ENCODE measurements at places on chromosomes 11 and 22.

DNA sequence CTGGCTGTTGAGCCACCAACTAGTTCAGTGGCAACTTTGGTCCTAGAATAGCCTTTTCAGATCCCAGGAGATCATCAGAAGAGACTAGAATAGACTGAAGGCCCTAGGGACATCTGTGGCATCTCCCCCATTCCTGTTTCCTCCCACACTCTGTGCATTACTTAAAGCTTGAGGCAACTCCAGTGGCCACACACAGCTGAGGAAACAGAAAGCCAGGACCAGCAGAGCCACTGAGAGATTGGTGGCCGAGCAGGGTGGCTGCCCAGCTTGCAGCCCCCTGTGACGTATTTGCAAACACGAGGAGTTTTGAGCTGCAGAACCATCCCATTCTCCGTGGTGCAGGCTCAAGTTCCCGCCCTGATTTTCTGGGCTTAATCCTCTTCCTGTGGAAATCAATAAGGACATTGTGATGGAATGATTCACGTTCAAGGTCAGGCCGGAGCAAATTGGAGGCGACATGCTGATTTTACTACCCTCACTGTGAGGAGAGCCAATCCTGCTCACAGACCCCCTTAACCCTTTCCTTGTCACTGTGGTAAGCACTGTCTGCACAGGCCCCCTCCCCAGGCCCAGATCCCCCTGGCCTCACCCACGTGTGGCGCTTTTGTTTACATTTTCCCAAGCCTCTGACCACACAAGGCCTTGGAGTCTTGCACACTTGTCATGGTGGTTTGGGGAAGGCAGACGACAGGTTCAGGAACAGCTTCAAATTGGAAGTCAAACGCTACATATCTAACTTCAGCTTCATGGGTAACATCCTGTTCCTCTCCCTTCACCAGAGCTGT, 69.1 kb upstream of the MYOD1 start:
- peak; percentile 10 for DNase-seq

DNA sequence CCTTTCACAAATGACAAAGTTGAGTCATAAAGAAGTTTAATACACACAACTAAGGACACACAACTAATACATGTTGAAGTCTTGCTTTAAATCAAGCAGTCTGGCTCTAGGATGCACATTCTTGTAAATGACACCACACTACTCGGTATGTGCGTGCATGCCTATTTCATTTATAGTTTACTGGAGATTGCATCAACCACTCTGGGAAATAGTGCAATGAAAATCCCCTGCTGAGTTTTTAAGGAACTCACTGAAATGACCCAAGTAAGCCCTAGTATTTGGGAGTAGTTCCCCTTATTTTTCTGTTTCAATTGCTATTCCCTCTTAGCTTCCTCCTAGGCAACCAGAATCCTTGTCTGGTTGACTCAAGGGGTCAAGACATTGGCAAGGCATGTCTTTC, 160.2 kb upstream of the LARGE1 start:
- DNase-seq, result no peak

- no peak for DNase-seq
These were observed 957.9 kb downstream of the BRD1 start for GRCh38 chr22:48869788-48870187.

- DNase-seq, result no peak
These were observed 11.6 kb downstream of the LIF start for GRCh38 chr22:30234786-30235470.

GRCh38 chr11:109306322-109306721, 115.7 kb upstream of the C11orf87 start:
- no peak for DNase-seq

DNA sequence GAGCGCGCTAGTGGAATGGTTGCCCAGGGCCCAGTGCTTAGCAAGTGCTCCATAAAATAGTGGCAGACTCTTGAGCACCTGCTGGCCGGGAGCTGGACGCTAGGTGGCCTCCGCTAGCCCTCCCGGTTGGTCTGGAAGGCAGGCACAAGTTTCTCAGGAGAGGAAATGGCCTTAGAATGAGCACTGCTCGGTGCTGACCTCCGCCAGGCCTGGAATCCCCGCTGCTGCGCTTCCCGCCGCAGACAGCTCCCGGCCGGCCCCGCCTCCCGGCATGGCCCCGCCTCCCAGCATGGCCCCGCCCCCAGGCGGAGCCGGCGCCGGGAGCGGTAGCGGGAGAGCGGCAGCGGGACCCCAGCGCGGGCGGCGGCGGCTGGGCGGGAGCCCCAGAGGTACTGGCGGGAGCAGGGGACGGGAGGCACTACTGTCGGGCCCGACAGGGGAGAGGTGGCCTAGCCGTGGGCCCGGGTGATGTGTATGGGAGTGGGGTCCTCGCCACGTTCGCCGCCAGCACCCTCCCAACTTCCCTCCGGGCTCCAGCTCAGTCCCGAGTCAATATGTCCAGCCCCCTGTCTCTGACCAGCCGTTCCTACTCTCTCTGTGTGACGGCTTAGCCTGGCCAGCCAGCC, at the start of gene SIPA1:
SIPA1 (plus strand) TSS at position 308 of the 626 bp plus-strand sequence. CDS start 2,821 bp downstream, outside the sequence.
- peak; percentile 90 for DNase-seq

DNA sequence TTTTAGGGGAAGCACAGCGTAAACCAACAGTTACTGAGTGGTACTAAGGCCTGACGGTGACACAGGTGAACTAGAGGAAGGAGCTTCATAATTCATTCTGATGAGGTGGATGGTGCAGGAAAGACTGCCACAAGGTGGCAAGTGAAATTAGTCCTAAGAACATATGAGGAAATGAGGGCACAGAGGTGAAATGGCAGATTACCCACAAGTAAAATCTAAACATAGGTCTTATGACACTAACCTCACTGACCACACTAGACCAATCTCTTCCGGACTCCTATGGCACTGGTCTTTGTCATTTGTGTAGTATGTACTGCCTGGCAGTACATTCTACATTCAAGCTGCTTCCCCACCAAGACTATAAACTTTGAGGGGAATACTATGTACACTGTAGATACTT, 20.2 kb downstream of the GAB2 start:
- DNase-seq, result no peak

DNA sequence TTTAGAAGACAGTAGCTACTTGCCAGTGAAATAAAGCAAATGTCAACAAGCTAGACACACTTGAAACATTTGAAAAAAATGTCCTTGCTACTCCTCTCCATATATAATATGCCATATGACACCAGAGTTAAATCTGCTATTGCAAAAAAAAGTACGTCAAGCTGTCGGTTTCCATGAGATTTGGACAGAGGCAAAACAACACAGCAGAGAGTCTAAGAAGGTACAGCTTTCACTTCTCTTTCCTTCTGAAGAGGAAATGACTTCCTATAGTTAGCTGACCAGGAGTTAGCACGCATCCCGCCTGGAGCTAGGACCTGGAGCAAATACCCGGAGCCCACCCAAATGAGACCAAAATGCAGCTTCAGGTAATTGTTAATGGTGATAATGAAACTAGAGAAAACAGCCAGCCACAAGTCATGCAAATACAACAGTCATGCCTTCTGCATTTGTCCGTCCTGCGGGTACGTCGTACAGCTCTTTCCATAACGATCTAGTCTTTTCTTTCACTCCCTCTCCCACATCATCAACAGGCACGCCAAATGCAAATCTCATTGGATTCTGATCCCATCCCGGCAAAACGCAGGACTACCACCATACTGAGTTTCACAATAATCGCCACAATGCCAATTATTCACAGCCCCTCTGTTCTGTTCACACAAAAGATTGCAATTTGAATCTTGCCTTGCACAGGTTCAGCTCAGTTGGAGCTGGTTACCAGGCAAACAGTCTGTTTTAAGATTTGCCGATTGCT, 395.0 kb upstream of the CCDC90B start:
- no peak for DNase-seq

- DNase-seq, result no peak
These were observed 28.2 kb downstream of the LRRC10B start for GRCh38 chr11:61536676-61537270.

GRCh38 chr11:60926500-60926899, 2.2 kb downstream of the TMEM132A start:
- DNase-seq, result no peak

DNA sequence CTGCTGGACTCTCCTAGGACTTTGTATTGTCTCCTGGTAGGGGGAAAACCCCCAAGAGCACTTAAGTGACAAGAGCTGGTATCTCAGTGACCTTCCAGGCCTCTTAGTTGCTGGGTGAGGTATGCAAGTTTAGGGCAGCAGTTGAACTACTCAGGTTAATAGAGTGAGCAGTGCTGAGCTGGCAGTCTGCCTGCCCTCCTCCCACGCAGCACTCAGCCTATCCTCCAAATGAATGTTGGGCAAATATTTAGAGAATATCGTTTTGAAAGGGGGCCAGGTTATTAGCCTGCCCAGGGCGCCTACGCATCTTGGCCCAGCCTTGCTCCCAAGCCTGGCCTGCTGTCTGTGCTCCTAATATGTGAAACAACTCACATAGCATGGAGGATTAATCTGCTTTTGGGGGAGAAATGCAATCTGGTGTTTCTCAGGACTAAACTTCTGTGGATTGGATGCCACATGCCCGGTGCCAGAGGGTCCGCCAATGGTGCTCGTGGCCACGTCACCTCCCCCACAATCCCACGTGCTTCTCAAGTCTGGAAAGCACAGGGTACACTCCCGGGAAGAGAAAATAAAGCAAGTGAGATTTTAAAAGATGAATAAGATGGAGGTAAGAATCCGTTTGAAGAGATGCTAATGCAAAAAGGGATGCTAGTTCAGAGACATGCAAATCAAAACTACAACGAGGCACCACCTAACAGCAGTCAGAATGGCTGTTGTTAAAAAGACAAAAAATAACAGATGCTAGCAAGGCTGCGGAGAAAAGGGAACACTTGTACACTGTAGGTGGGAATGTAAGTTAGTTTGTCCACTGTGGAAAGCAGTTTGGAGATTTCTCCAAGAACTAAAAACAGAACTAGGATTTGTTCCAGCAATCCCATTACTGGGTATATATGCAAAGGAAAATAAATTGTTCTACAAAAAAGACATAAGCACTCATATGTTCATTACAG, 67.7 kb downstream of the SPON1 start:
- no peak for DNase-seq

DNA sequence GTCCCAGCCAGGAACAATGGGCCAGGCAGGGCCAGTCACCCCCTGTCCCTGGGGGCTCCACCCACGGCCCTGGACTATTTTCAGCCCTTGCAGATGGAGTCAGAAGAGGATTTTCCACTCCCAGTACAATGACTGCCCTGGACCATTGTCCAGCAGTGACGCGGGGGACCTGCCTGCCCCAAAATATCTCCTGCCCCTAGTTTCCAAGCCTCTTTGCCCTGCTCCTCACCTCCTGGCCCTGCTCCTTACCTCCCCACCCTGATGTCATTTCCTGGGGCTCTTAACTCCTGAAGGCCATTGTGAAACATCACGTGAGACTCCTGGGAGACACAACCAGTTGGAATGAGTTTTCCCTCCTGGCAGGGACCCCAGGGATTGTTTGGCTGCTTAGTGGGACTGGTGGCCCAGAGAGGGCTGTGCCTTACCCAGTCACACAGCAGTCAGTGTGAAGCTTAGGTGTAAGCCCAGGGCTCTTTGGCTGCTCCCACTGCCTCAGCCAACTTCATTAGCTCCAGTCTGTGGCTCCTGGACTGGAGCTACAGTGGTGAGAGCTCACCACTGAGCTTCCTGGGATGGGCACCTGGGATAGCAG, 22.2 kb downstream of the P2RY2 start:
- no peak for DNase-seq

DNA sequence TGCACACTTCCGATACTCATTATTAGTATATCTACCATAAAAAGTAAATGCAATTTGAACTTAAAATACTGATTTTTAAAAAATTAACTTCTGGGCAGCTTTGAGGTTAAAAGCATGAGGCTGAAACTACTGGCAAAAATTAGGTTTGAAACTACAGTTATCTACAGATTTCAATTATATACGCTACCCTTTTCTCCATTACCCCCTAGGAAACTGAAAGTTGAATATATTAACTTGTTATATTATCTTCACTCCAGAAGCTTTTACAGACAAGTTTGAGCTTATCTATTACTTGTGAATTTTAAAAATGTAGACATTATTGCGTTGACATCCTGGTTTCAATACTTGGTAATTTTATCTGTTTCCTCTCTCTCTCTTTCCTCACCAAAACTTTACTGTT, 96.7 kb upstream of the DDI1 start:
- no peak for DNase-seq

- peak; percentile 36 for DNase-seq
These were observed 2.2 kb downstream of the MADD start for GRCh38 chr11:47271961-47272661.

DNA sequence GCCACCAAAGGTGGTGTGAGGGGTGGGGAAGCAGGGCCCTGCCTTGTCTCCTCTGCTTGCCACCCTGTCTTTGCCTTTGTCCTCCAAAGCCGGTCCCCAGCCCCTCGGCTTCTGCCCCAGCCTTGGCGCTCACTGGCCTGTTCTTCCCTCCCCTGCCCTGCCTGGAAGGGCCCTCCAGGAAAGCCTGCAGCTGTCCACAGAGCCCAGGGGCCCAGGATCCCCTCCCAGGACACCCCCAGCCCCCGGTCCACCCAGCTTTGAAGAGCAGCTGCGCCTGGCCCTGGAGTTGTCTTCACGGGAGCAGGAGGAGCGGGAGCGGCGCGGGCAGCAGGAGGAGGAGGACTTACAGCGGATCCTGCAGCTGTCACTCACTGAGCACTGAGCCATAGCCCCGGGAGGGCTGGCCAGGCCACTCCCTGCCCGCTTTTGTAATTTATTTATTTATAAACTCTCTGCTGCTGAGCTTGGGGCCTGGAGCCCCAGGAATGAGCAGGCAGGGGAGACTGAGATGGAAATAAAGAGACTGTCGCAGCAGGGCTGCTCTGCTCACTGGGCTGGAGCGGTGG, 1.3 kb upstream of the SSH3 start:
- no peak for DNase-seq

DNA sequence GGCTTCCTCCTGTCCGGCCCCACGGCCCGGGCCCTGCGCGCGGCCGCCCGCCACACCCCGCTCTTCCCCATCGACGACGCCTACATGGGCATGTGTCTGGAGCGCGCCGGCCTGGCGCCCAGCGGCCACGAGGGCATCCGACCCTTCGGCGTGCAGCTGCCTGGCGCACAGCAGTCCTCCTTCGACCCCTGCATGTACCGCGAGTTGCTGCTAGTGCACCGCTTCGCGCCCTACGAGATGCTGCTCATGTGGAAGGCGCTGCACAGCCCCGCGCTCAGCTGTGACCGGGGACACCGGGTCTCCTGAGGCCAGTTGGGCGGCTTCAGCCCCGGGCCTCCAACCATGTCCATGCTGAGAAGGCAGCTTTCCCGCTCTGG, 6.2 kb downstream of the B3GNT6 start:
- DNase-seq, result no peak

DNA sequence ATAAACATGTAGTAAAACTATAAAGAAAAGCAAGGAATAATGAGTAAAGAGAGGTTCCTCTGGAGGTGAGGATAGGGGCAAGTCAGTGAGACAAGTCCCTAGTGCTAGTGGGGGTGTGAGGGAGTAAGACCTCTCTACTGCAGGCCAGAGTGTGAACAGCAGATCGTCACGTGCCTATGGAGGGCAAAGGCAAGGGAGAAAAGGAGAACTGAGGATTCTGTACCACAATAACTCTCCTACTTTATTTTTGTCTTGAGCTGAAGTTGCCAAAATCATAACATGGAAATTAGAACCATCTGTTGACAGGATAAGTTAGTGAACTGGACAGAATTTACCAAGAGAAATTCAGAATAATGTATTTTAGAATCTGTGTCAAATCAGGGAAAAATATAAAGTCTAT, 77.6 kb downstream of the ENTHD1 start:
- no peak for DNase-seq

- DNase-seq, result no peak
These were observed 485.9 kb downstream of the KCNA4 start for GRCh38 chr11:29530961-29531360.

Data from GM10248 (cell line).